ENCODE measurements at places on chromosomes 11 and 22.

- DNase-seq: no peak
These were observed 55.1 kb downstream of the RBMXL2 start for GRCh38 chr11:7143908-7144307.

- no peak for DNase-seq
These were observed 668.0 kb downstream of the ETS1 start for GRCh38 chr11:127919206-127920000.

DNA sequence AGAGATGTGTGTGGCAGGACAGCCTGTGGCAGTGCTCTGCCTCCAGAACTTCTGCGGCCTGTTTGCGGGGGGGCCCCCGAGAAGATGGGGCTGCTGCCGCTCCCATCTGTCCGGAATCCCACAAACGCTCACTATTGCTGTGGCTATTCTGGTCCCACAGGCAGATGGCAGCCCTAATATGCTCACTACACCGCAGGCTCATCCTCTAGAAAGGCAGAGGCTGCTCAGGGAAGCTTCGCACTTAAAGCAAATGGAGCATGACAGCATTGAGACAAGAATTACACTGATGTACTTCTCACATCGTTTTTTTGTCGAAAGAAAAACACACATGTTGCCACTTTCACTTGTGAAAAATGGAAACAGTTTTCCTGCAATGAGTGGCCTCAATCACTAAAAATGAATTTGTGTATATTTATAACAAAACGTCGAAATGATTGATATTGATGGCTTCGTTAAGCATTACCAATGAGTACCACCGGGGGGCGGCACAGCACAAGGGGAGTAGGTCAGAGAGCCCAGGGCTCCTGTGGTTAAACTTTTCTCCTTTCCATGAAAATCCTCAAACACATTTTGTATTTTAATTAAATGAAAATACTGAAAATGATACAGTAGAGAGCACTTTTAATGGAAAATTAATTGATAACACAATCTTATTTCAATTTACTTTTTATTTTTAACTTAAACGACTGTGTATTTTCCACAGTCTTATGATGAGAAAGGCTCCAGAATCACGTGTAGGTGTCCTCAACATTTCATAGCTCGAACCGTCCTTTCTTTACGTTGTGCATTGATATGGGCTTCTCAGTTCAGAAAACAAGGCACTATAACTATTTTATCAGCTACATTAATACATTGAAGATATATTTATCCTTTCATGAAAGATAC is 69.1 kb downstream of the CTTN start:
- DNase-seq: no peak

DNA sequence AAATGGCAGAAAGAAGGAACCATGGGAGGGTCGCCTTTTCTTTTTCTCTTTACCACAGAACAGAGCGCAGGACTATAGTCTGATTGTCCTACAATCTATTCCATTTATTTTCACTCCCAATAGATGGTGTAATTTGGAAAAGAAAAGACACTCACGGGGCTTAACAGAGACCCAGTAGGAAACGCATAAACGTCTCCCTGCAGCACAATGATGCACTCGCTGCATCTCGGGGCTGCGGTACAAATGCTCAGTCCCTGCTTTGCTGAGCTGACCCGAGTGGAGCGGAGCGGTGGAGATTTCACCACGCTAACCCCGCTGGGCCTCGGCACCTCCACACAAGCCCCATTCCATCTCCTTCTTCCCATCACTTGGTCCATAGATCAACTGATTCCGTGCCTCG is 1.5 kb downstream of the FEZ1 start:
- DNase-seq: no peak

DNA sequence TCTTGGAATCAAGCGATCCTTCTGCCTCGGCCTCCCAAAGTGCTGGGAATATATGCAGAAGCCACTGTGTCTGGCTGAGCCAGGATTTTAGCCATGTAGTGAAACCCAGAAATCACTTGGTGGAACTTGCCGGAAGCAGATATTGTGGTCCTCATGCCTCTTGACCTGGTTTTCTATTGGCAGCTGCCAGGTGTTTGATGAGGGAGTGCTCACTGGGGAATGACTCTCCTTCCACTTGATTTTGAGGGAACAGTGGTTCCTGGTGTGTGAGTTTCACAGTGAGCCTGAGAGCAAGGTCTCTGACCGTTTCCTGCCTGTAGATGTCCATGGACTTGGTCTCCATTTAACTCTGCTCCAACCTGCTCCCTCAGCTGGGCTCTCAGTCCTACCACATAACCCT is 34.7 kb upstream of the ELF5 start:
- no peak for DNase-seq

GRCh38 chr22:39965748-39966147 is 5.6 kb downstream of the TMA7B start:
- DNase-seq: no peak

DNA sequence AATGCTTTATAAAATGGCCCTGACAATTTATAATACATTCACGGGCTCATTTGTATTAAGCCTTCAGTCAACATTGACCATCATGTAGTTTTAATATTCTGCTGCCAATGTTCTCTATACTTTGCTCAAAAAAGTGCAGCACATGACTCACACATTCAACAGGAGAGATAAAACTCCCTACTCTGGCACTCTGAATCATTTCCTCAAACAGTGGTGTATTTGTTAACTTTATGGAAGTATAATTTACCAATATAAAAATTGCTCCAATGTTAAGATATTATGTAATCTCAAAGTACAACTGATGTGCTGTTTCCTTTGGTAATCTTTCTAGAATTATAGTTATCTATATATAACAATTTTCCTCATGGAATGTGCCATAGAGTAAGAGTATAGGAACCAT is 39.9 kb downstream of the MAML2 start:
- DNase-seq: no peak

GRCh38 chr11:118956094-118956846 is at the start of gene UPK2:
UPK2 (plus strand) TSS chr11:118956298; CDS start chr11:118956351, 53 bp downstream.
- peak; percentile 86 for DNase-seq

DNA sequence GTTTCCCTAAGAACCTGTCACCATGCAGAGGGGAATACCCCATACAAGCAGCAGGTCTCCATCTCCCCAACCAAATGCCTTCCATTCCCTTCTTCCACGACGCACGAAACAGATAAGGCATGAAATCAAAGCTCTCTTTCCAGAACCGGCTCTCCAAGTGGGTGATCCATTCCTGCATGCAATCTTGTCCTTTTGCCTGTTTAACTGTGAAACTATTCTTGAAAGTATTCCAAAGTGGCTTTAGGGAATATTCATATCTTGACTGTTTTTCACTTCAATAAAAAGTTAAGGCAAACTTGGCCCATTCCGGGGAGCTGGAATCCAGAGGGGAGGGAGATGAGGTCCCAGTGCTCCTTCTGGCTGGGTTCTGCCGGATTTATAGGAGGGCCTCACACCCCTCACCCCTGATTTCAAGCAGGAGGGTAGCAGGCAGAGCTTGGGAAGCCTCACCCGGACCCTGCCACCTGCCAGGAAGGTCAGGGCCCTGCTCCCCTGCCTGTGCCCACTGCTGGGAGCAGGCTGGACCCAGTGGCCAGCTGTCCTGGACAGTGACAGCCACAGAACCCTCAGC is 60.9 kb downstream of the SCGB1A1 start:
- DNase-seq: no peak

- no peak for DNase-seq
These were observed 2.2 kb downstream of the RAB30 start for GRCh38 chr11:83069441-83070043.

GRCh38 chr11:16902781-16903378 is 111.3 kb downstream of the PLEKHA7 start:
- DNase-seq: no peak

All from stimulated activated CD4-positive, alpha-beta T cell treated with anti-CD3 and anti-CD28 coated beads, TNF-alpha, amount 100 ng/mL, for 4 hours (primary cell).